Stimulated activated CD4-positive, alpha-beta T cell treated with anti-CD3 and anti-CD28 coated beads, Interleukin-12 subunit alpha, Interleukin-12 subunit beta, amount 100 ng/mL, for 4 hours (primary cell): ENCODE measurements at places on chromosomes 16 and 17.

DNA sequence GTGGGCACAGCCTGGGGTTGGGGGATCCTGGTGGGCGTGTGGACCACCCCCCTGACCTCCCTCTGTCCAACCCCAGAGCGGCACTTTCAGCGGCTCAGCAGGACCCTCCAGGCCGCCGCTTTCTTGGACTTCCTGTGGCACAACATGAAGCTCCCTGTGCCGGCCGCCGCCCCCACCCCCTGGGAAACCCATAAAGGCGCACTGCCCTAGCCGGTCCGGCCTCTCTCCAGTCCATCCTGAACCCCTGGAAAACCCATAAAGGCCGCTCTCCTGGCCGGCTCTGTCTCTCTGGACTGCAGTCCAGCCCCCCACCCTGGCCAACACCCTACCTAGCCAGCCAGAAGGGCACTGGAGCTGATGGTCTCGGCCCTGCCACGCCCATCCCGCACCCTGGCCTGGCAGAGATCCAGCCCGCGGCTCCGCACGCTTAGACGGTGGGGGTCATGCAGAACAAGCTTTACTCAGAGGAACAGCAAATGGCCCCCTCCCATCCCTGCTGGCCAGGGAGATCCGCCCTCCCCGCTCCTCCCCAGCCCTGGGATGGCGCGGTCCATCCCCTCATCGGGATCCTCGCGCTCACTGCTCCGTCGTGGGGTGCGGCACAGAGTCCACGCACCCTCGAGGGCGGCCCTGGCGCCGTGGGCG lies 2.7 kb downstream of the NOXO1 start:
- no peak for DNase-seq

GRCh38 chr16:60458255-60458654 lies 1578.0 kb downstream of the CDH8 start:
- DNase-seq: no peak

- no peak for DNase-seq
These were observed 5.4 kb downstream of the VMP1 start for GRCh38 chr17:59712862-59713261.

GRCh38 chr17:56679115-56679776 lies 85.7 kb downstream of the NOG start:
- no peak for DNase-seq

DNA sequence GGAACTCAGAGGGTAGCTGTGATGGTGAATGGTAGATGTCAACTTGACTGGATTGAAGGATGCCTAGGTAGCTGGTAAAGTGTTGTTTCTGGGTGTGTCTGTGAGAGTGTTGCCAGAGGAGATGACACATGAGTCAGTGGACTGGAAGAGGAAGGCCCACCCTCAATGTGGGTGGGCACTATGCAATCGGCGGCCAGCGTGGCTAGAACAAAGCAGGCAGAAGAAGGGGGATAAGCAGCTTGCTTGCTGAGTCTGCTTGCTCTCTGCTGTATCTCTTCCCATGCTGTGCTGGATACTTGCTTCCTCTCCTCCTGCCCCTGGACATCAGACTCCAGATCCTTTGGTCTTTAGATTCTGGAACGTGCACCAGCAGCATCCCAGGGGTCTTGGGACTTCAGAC lies 128.1 kb downstream of the AIPL1 start:
- DNase-seq: no peak

GRCh38 chr17:45432405-45433158 lies at the start of gene ARHGAP27:
Gene ARHGAP27, minus strand, starts transcription at chr17:45432870. Its CDS starts 2,591 bp downstream, at chr17:45430279.
- DNase-seq: no peak

DNA sequence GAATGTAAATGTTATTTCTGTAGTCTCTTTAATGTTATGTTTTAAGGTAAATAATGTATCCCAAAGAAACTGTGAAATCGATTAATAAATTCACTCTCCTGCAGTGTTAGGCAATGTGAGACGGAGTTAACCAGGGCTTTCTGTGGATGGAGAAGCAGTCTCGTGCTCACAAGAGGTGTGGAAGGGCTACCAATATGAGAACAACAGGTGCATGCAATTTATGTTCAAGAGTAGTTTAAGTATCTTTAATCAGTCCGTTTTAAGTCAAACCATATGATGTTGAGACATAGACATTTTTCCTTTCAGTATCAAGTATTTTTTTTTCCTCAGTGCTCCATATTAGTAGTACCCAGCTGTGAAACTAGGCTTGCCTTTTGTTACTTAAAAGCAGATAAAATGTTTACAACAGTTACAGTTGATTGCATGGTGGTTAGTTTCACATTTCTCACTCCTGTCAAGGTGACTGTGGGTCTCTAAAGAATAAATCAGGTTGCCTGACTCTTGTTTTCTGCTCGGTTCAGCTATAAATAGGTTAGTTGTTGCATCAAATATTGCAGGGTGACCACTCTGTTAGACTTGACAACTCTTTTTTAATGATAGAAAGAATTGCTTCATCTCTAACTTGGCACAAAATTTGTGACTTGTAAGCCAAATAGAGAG lies 54.4 kb downstream of the COX10 start:
- no peak for DNase-seq

GRCh38 chr17:12047681-12048376 lies 27.2 kb downstream of the MAP2K4 start:
- DNase-seq: no peak
